ENCODE measurements at places on chromosomes 16 and 17.

DNA sequence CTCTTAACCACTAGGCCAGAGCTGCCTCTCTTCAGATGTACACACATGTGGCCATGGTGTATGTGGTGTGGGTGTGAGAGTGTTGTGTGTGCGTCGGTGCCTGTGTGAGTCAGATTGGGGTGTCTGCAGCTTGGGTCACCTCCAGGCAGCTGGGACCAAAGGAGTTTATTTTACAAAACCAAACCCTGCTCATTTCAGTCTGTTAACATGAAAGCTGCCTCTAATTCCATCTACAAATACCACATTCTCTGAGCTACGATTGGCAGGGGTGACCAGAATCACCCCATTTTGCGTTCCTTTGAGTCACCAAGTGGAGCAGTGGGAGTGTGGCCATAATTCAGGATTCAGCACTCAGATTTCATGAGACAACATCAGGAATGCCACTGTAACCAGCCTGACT lies 105.3 kb downstream of the IRX5 start:
- peak; percentile 31 for DNase-seq

DNA sequence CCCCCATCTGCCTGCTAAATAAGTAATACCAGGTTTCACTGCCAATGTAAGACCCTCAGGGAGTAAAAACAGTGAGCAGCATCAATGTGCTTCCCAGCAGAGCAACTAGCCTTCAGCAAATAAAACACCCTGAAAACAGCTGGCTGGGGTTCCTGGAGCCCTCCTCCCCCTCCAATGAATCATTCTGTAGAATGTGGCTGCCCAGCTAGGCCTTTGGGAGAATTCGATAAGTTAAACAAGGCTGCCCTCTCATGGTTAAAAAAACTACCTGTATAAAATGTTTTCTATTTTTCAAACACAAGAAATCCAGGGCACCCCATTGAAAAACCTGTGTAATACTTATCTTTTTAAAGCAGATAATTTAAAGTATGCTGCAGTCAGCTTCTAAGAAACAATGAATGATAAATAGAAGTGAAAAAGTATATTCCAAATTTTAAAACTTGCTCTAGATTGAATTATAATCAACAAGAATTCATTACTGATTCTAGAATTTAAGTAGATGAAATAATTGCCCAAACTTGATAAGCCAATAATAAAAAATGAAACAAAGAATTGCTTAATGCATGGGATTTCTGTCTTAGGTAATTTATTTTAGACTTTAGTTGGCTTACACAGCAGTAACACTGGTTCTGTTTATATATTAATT lies 9.4 kb upstream of the TOM1L1 start:
- DNase-seq: peak; percentile 48

- no peak for DNase-seq
These were observed 35.6 kb downstream of the PRKCA start for GRCh38 chr17:66337866-66338485.

- no peak for DNase-seq
These were observed 113.6 kb downstream of the SNX29 start for GRCh38 chr16:12090151-12090530.

DNA sequence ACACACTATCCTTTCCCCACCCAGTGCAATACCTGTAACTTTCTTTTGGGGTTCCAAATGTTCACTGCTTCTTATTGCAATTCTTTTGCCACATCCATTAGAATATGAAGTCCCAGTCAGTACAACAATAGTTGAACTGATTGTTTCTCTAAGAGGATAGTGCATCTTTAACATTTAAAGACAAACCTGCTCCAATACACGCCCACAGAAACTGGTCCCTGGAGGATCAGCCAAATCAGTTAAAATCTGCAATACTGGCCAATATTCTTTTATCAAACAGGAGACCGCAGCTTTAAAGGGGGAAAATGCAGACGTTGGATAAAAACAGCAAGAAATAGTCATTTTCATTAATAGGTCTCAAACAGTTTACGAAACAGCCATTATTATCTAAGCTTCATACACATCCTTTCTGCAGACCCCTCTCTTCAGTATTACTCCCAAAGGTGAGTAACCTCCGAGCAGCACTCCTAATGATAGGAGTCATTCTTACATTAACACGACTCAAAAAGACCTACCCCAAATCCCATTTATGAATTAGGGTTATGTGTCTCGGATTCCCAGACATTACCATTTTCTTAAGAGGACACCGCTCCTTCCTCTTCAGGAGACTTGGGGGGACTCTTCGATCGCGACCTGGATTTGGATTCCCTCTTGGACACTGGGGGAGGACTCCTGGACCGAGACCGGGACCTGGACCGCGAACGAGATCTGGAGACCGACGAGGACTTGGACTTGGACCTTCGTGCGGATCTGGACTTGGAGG lies 1.4 kb downstream of the SRSF2 start:
- no peak for DNase-seq

DNA sequence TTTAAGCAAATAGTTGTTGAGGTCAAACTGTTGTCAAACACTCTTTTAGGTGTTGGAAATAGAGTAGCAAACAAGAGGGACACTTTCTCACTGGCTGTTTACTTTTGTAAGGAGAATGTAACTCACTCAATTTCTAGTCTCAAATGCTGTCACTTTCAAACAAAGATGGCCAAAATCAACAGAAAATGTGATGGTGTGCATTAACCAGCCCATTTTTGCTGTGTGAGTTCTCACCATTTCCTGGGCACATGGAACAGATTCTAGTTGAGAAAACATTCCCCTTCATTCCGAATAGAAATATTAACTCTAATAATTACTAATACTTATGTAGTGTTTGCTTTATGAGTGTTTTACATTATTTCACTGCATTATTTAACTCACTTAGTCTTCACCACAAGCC lies 128.2 kb upstream of the XYLT1 start:
- no peak for DNase-seq

DNA sequence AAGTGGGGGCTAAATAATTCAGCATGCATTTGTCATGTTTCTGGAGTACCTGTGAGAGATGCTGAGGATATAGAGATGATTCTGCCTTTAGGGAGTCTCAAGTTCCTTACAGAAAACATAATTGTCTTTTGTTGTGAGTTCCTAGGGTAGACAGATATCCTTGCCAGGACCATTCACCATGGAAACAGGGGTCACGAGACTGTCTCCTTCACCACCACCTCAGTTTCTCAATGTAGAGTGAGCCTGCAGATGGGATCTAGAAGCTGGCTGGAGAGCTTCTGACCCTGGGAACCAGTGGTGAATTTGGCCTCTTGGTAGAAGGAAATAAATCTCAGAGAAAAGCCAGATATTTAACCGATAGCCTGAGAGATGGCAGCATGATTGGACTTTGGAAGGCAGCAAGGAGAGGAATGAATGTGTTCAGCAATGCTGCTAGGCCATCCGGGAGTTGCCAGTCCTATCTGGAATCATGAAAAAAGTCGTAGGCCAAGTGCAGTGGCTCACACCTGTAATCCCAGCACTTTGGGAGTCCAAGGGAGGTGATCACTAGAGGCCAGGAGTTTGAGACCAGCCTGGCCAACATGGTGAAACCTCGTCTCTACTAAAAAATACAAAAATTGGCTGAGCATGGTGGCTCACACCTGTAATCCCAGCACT lies 7.4 kb upstream of the HDAC5 start:
- DNase-seq: no peak

GRCh38 chr16:46774743-46775177 lies 26.6 kb upstream of the MYLK3 start:
- DNase-seq: no peak

GRCh38 chr17:61352781-61353491 lies 46.7 kb upstream of the TBX2 start:
- no peak for DNase-seq

GRCh38 chr16:69494991-69495392 lies 70.6 kb downstream of the CYB5B start:
- DNase-seq: no peak

DNA sequence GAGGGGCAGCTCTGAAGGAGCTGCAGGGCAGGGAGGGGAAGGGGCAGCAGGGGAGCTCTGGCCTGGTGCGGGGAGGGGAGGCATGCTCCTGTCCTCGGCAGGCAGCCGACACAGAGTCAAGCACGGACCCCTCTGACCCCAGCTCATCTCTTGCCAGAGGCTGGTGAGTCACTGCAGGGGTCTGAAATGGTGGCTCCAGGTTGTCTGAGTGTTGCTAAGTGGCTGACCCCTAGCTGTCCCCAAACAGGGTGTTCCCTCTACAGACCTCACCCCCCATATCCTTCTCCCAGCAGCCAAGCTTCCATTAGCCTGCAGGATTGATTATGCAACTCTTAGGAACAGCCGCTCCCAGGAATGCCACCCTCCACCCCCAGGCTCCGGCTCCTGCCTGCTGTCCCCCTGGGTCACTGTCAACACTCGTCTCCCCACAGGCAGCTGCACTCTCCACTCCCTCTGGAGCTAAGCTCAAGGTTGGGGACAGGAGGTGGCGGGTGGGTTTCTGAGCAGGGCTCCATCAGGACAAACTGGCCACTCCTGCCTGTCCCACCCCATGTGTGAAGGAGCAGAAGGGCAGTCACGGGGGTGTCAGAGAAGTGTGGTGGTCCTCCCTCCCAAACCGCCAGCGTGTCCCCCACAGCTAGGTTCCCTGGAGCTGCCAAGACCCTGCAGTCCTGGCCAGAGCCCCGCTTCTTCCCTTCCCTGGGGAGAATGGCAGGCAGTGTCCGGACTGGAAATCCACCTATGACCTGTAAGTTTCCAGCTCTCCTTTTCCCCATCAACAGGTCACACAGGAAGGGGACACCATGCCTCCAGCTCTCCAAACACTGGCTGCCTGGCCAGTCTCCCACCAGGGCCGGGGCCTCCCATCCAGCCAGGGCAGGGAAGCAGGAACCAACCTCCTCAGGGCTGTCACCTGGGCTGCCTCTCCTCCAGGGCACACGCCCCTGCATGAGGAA lies 1.0 kb downstream of the MYLK3 start:
- no peak for DNase-seq

DNA sequence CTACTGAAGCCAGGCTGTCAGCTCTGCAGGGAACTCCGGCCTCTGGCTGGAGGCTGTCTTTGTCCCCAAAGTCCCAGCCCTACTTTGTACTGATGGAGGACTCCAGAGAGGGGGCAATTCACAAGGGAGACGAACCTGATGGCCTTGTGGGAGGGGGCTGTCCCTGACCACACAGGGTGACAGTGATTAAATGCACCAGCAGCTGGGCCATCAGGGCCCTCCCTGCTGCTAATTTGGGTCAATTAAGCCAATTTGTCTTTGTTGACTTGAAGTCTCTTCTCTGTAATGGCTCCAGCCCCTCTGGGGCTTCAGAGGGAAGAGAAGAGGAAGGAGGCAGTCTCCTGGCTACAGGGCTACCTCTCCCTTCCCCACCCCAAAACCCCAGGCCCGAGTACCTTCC lies 22.0 kb downstream of the TMEM132E start:
- DNase-seq: no peak

GRCh38 chr17:33525186-33525585 lies 232.1 kb upstream of the ASIC2 start:
- DNase-seq: no peak

DNA sequence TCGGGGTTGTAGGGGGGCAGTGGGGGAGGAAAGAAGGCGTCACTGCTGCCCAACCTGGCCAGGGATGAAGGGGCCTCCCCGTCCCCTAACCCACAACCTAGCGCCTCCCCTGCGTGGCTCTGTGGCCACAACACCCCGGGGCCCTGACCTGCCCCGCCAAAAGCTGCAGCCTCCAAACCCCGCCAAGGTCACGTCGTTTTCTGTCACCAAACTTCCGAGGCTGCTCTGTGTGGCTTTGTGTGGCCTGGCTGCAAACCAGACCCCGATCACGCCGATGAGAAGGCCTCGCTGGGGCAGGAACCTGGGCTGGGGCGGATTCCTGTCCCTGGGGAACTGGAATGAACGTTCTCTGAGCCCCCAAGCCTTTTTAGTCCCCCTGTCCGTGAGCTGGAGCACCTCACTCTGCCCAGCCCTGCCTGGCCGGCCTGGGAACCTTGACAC lies 30.5 kb upstream of the CIBAR2 start:
- DNase-seq: no peak

DNA sequence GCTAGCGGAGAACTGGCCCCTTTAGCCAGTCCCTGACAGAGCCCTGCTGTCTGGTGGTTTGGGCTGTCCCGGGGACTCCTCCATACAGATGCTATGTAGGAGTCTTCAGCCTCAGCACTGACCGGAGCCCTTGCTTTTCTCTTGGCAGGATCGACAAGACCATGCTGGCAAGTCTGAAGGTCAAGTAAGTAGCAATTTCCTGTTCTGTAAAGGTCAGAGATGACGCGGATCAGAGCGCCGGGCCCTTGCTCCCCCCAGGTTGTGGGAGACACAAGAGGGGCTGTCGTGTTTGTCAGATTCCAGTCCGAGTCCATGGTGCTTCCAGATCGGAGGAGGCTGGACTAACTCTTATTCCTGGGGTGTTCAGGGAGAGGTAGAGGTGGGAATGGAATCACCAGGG lies 4.1 kb downstream of the RAP1GAP2 start:
- no peak for DNase-seq

DNA sequence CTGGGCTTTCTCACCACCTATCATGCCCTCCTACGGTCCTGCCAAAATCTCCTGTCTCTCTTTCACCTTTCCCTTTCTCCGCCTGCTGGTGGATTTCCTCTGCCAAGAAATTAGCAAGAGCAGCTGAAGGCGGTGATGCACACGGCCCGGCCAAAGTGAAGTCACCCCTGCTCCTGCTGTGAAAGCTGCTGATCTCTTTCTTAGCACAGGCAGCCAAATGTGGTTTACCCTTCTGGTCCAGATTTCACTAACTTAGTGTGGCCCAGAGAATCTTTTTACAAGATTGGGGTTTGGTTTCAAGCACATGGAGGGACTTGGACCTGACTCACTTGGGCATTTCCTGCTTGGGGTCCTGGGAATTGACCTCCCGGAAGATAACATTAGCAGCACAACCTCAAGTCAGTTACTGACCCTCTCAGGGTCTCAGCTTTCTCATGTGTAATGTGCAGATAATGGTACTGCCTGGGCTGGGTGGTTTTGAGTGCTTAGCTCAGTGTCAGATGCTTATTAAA lies 155.7 kb downstream of the SOCS1 start:
- DNase-seq: peak; percentile 96

DNA sequence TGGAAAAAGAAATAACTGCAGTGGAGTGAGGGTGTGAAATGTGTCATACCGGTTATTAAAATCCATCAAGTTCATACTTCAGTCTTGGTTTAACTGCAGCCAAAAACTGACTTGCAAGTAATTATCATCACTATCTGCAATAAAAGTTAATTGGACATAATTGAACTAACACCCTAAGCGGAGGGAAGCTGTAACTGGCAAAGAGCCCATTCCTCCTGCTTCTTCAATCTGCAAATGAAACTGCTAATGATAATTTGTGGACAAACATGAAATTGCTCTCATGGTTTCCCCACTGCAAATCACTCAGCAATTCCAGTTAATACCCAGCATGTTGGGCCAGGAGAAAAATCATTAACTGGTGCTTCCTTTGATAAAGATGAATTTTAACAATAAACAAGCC lies 46.5 kb downstream of the FAM222B start:
- no peak for DNase-seq

GRCh38 chr17:17350491-17351355 lies 47.5 kb downstream of the NT5M start:
- DNase-seq: no peak
